Stimulated activated CD8-positive, alpha-beta memory T cell treated with anti-CD3 and anti-CD28 coated beads, Interleukin-12 subunit alpha, Interleukin-12 subunit beta, amount 100 ng/mL, for 1 hour (primary cell): ENCODE measurements at places on chromosomes 6 and 20.

GRCh38 chr20:59455402-59456341 lies 148.7 kb upstream of the PHACTR3 start:
- DNase-seq = no peak

DNA sequence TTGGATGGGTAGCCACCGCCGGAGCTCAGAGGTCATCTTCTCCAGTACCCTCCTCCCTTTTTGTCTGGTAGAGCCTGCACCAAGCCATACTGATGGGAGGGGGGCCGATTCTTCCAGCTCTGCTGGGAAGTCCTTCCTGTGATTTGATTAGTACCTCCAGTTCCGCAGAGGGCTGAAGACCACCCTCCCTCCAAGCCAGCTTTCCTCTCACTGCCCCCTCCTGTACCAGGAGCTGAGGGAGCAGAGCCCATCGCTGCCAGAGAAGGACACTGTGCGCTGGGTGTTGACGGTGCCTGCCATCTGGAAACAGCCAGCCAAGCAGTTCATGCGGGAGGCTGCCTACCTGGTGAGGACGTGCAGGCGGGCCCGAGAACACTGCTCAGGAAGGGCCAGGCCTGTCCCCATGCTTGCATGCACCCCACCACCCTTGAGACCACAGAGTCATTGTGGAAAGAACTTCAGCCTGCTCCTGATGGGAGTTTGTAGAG lies 13.2 kb downstream of the HSPA12B start:
- DNase-seq = no peak

- no peak for DNase-seq
Measured at GRCh38 chr20:52031563-52032303, 159.8 kb downstream of the ZFP64 start.

GRCh38 chr20:46774943-46775560 lies 65.6 kb downstream of the SLC2A10 start:
- DNase-seq = no peak

- no peak for DNase-seq
Measured at GRCh38 chr20:51650685-51651134, 108.2 kb upstream of the NFATC2 start.

DNA sequence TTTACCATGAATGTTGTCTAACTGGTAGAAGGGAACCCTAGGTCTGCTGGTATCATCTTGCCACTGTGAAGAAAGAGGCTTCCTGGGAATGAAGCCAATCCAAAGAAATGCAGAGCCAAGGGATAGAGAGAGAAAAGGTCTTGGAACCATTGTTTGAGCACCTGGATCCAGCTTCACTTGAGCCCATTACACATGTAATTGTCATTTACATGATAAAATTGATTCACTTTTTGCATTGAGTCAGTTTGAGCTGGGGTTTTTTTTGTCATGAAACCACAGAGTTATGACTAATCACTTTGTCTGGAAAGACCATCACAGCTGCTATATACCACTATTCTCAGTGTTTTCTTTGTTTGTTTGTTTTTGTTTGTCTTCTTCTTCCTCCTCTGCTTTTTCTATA lies 112.3 kb downstream of the CBLN4 start:
- no peak for DNase-seq

- no peak for DNase-seq
Measured at GRCh38 chr6:12291839-12292604, 1.9 kb downstream of the EDN1 start.

GRCh38 chr6:73308712-73309534 lies 45.2 kb downstream of the DPPA5 start:
- no peak for DNase-seq

GRCh38 chr6:91483415-91484105 lies 896.7 kb upstream of the MAP3K7 start:
- DNase-seq = no peak

GRCh38 chr6:122180132-122180531 lies 219.3 kb upstream of the HSF2 start:
- no peak for DNase-seq
